Glutamatergic neuron (in vitro differentiated cells): ENCODE measurements at places on chromosomes 6 and 20.

- no peak for DNase-seq
Measured at GRCh38 chr6:118146584-118146983, 239.5 kb downstream of the SLC35F1 start.

- DNase-seq = no peak
Measured at GRCh38 chr6:113648698-113649097, 208.4 kb upstream of the MARCKS start.

DNA sequence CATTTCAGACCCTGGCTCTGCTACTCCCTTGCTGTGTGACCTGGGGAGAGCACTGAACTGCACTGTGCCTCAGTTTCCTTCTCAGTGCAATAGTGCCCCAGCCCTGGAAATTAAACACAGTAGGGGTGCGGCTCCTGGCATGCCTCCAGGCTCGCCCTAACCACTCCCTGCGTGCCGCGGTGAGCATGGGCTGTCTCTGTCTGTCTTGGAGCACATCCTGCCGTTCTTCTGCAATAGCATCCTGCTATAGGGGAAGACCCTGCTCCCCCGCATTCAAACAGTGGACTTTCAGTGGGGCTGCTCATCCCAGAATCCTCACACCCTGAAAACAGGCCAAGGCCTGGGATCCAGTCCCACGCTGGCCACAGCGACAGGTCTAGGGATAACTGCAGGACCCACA is 129.5 kb downstream of the FOXC1 start:
- DNase-seq = no peak

DNA sequence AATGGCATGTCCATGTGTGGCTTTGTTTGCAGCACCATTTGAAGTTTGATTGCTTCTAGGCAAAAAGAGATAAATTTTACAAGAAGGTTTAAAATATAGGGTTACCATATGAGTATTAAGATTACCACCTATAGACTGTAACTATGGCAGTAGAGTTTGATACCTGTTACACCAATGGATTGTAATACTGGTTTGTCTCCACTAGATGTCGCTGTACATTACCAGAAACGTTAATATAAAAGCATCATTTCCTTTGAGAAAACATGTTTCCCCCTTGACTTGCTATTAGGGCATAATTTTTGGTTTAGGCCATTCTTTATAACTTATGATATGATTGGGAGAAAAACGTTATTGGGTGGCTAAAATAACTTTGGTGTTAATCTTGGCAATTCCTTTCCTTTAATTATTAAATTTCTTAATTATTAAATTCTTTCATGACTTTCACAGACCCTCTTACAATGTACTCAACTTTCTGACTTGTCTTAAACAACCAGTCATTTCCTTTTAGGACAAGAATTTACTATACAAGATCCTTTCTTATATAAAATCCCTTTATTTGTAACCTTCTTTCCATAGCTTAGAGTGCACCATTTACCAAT is 42.8 kb downstream of the HLA-DPB1 start:
- no peak for DNase-seq

DNA sequence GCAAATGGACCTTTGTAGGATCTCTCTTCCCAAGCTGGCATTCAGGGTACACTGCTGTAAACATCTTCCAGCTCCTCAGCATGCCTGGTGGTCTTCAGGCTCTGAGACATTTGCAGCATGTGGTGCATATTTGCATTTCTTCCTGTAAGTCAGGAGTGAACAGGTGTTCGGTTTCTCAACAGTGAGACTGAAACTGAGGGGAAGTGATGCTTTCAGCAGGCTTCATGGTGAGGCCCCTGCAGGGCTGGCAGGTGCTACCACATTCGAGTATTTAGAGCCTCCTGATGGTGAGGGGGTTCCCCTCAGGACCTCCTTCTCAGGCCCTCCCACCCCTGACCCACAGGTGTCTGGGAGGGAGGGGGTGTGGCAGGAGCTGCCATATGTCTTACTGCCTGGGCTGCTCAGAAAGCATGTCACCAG is 15.1 kb downstream of the MYBL2 start:
- DNase-seq = no peak

GRCh38 chr6:80467408-80467807 is 360.9 kb downstream of the BCKDHB start:
- no peak for DNase-seq

- DNase-seq = no peak
Measured at GRCh38 chr20:59391975-59392374, 91.6 kb downstream of the EDN3 start.

- no peak for DNase-seq
Measured at GRCh38 chr20:4962241-4962855, 39.0 kb downstream of the SLC23A2 start.

- DNase-seq = no peak
Measured at GRCh38 chr6:63269470-63269869, 50.3 kb downstream of the LGSN start.

- no peak for DNase-seq
Measured at GRCh38 chr6:17169291-17169690, 67.4 kb downstream of the STMND1 start.

GRCh38 chr6:109580519-109580918 is 97.5 kb upstream of the ZBTB24 start:
- no peak for DNase-seq

GRCh38 chr6:31128093-31128676 is 7.9 kb upstream of the CDSN start:
- DNase-seq = peak; percentile 78

DNA sequence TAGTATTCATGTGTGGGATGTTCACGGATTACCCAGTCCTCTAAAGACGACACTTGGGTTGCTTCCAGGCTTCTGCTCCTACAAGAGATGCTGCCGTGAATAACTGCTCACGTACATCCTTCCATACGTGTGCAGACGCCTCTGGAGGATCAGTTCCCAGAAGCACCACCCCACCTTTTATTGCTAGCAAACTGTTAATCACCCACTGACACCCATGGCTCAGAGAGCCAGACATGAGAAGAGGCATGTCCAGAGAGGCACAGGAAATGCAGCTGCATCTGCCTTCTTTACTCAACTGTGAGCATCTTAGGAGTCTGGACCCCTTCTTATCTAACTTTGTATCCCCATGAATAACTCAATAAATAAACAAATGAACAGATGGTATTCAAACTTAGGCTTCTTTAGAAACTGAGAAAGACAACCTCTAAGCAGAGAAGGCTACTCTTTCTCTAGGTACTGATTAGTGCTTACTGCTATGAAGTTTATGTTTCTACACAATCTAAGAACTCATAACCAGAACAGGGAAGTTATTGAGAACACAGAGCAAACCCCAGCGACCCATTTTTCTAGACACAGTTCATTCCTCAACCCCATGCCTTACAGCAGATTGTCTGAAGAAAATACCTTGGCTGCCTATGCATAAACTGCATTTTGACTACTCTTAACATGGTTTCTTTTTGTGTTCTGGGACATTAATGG is 228.7 kb upstream of the RREB1 start:
- no peak for DNase-seq

GRCh38 chr6:12196326-12196936 is 93.7 kb upstream of the EDN1 start:
- DNase-seq = no peak

DNA sequence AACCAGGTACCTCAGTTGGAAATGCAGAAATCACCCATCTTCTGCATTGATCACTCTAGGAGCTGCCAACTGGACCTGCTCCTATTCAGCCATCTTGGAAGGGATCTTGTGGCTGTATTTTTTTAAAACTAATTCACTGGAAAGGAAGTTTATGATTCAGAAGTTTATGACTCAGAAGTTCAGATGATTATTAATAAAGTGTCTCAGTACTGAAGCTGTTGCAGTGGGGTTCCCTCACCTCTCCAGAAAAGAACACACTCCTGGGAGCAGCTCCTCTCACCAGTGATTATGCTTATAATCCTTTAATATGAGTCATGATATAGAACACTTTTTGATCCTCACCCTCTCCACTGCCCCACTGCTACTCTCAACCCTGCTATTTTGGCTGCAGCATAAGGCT is 291.2 kb upstream of the HS3ST5 start:
- DNase-seq = no peak

GRCh38 chr6:138546733-138547185 is 47.5 kb upstream of the NHSL1 start:
- no peak for DNase-seq

DNA sequence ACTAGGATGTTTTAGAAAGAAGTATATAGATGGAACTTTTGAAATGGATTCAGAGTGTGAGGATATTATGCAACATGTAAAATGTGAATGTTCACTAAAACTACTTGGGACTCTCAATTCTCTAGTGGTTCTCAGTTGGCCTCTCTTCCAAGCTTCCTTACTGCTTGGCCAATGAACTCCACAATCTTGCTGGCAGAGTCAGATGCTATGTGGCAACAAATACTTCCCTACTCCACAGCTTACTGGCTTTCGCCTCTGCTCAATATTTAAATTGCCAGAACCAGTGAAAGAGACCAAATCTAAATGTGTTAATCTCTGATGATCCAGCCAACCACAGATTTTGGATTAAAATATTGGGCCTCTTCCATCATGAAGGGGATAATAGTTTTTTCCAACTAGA is 138.4 kb downstream of the HTR1B start:
- DNase-seq = no peak

- no peak for DNase-seq
Measured at GRCh38 chr6:11989386-11989785, 22.7 kb upstream of the HIVEP1 start.

DNA sequence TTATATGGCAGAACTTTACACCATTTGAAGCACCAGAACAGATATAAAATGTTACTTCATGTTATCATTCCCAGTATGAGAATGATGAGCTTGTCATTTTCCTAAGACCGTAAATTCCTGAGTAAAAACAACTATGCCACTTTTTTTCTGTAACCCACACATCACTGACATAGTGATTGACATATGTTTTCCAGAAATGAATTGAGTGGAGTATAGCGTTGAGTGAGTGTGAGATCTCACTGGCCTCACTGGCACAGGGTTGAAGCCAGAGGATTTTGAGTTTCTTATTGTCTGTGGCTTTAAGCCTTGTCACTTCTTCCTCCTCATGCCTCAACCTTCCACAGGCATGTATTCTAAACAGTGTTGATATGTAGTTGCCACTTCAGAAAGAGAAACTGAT is 62.3 kb downstream of the PDE7B start:
- DNase-seq = no peak

DNA sequence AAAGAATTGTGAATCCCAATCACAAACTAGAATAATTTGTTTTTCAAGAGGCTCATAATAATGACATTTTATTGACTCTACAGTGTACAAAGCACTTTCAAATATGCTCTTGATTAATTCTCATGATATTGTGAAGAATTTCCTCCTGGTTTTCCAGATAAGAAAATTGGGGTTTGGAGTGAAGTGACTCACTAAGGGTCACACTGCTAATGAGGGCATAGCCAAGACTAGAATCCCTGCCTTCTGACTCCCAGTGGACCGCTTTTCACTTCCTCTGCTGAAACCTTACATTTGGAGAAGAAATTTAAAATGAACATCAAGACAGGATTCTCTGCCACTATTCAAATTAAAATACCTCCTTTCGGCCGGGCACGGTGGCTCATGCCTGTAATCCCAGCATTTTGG is 38.3 kb upstream of the LTV1 start:
- no peak for DNase-seq

GRCh38 chr6:149867876-149868640 is 3.9 kb upstream of the LRP11 start:
- no peak for DNase-seq

DNA sequence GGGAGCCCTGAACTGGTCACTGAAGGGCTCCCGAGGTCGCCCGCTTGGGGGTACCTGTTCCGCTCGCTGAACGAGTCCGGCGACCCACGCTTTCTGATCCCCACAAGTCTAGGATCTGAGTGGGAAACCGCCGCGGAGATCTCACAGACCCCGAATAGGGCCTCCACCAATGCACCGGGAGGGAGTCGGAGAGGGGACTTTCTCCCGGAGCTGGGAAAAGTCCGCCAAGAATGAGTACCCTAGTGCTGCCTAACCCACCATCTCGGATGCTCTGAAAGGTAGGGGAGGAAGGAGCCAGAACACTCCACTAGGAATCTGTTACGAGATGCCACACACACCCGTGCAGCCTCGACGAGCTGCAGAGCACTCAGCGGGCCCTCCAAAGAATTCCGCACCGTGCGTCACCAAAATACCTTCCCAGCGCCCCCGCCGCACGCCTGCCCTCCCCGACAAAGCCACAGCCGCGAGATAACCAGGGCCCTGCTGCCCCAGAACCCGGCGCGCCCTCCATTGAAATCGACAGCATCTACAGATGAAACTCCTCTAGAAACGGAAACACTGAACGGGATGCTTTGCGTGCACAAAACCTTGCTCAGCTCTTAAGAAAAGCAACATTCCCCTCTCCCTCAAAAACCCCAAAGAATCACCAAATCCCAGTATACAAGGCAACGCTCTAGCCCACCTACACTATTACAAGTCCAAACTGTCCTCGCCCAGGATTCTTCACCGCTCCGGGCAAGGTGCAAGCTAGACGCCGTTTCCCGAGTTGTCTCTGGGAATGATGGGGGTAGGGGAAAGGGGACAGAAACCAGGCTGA is 686 bp downstream of the COL12A1 start:
- peak; percentile 39 for DNase-seq

- DNase-seq = no peak
Measured at GRCh38 chr6:40806256-40806864, 219.2 kb upstream of the LRFN2 start.

- DNase-seq = no peak
Measured at GRCh38 chr6:49666930-49667757, 30.5 kb upstream of the RHAG start.

DNA sequence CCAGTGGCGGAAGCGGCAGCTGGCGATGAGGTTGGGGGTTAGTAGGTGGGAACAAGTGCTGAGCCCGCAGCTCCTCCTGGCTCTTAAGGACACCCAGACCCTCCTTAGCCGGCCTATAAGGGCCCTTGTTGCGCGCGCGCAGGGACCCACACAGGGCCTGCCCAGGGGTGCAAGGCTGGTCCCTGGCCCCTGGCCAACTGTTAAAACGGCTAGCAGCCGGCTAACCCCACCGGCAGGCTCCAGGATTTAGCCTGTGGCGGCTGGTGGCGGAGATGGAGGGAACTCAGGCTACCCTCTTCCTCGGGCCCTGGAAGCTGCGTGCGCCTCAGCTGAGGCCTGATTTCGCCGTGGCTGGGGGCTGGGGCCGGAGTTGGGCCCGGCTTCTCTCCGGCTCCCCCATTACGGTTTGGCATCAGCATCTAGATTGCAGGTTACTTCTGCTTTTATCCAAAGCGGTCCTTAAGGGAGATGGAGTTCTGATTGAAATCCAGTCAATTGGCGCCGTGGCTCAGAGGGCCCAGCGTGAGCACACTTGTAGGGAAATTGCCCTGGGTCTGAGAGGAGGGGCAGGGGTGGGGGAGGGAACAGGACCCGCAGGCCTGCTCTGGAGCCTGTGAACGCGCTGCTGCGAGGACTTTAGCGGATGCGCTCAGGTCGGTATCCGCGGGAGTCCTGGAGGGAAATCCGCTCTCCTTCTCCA is 36.9 kb upstream of the CCDC167 start:
- peak; percentile 65 for DNase-seq
